ENCODE measurements at places on chromosomes 16 and 17.

DNA sequence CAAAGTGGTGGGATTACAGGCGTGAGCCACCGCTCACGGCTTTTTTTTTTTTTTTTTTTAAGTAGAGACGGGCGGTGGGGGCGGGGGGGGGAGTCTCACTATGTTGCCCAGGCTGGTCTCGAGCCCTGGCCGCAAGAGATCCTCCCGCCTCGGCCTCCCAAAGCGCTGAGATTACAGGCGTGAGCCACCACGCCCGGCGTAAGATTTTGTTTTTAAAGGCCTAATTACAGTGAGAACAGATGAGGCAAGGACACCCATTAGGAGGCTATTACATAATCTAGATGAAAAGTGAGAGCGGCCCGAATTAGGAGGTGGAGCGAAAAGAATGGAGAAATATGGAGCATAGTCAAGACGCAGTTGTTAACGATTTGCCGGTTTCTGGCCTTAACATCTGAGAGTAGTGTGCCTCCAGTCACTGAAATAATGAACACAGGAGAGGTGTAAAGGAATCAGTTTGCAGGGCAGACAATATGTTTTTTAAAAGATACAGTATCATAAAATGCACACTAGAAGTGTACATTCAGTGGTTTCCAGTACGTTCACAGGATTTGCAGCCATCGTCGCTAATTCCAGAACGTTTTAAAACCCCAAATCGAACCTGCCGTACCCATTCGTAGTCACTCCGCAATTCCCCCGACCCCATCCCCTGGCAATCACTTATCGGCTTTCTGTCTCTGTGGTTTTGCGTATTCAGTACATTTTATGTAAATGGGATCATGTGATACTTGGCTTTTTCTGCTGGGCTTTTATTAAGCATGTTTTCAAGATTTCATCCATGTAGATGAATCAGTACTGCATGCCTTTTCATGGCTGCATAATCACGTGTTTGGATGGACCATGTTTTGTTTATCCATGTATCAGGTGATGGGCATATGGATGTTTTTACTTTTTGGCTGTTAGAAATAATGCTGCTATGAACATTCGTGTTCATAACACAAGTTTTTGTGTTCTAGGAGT lies 1.4 kb upstream of the SLX4 start:
- no peak for DNase-seq

DNA sequence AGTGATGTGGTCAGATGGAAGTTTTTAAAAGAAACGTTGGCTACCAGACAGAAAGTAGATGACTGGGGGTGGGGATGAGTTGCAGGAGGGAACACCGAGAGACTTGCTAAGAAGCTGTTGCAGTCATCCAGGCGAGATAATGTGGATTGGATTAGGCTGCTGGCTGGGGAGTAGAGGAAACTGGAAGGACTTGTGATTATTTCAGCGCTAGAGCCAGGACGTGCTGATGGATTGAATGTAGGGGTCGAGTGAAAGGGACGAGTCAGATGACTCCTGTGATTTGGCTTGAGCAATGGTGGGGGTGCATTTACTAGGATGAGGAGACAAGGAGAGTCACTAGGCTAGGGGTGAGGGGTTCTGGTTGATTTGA lies 88.5 kb downstream of the CLEC16A start:
- peak; percentile 22 for DNase-seq

- DNase-seq, result no peak
These were observed 39.4 kb downstream of the HEATR6 start for GRCh38 chr17:60039114-60039846.

DNA sequence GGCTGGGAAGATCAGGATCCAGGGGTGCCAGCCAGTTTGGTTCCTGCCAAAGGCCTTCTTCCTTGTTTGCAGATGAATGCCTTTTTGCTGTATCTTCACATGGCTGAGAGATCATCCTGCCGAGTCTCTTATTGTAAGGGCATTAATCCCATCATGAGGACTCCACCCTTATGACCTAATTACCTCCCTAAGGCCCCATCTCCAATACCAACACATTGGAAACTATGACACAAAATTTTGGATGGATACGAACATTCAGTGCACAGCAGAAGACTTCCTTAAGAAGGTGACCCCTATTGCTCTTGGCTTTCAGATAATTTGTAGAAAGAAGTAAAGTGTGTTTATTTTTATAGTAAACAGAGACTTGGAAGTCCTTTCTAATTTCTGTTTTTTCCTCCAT lies 1164.7 kb upstream of the CDH8 start:
- no peak for DNase-seq

All from pons (tissue), 1 donor.